ENCODE measurements at places on chromosomes 2 and 18.
A peak's percentile ranks its signal among the peaks of the same experiment; 100 is the strongest.

GRCh38 chr2:162330881-162331280 is 12.4 kb upstream of the IFIH1 start:
- DNase-seq, result no peak

GRCh38 chr2:74374509-74375205 is 5.5 kb downstream of the DCTN1 start:
- peak; percentile 65 for DNase-seq

- peak; percentile 18 for DNase-seq
These were observed 119.0 kb upstream of the ZFP36L2 start for GRCh38 chr2:43345391-43345813.

DNA sequence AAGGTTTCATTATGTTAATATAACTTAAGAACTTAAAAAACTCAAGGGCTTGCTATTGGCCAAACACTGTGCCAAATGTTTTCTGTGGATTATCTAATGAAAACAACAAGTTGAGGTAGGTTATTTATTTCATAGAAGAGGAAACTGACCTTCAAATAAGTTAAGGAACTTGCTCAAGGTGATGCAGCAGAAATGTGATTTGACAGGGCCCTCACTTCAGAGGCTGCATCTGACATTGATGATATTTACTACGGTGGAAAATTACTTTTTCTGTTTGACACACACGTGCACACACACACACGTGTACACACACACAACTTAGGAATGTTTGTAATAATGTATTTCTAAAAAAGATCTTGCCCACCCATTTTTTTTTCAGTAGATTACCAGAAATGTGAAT is 137.2 kb upstream of the CXCR4 start:
- DNase-seq, result no peak

- peak; percentile 29 for DNase-seq
These were observed 413.7 kb upstream of the RGPD4 start for GRCh38 chr2:107412981-107413380.

- no peak for DNase-seq
These were observed 30.3 kb downstream of the TNS1 start for GRCh38 chr2:217972490-217972889.

GRCh38 chr2:133532919-133533318 is 35.3 kb downstream of the NCKAP5 start:
- DNase-seq, result peak; percentile 47

GRCh38 chr2:205954707-205955106 is 131.3 kb downstream of the INO80D start:
- no peak for DNase-seq

DNA sequence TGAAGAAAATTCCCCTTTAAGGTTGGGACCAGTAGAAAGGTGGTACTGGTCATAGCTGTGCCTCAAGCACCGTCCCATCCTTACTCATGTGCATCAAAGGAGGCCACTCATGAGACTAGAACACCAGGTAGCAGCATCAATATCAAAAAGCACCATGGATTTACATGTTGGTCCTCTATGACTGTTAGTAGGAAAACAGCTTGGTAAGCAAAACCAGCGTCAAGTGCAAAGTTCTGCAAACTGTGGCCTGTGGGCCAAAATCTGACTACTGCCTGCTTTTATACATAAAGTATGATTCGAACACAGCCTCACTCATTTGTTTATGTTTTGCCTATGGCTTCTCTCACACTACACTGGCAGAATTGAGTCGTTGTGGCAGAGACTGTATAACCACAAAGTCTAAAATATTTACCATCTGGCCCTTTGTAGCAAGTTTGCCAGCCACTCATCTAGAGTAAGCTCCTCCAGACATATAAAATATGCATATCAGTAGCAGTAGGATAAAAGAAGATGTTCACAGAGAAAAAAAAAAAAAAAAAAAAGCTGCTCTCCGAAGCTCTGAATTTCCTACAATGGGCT is 119.7 kb upstream of the CTNNA2 start:
- DNase-seq, result no peak

GRCh38 chr2:135317375-135317774 is 213.6 kb downstream of the ZRANB3 start:
- DNase-seq, result no peak

DNA sequence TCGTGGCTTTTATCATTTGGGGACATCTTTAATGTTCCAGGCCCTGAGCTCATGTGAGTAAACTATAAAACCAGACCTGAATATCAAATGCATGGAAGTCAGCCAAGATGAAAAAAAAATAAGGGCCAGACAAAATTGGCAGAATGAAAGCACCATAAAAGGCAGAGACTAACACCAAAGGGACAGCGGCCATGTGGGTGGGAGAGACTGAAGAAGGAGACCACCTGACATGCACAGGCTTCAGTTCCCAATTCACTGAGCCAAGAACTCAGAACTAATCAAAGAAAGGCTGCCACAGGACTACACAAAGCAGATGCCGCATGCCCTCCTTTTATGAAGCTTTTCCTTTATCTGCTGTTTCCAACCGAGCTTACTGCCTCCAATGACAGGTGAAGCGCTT is 267.1 kb downstream of the RAD51AP2 start:
- no peak for DNase-seq

- no peak for DNase-seq
These were observed 776.1 kb upstream of the SOX11 start for GRCh38 chr2:4916094-4916493.

- no peak for DNase-seq
These were observed 87.9 kb downstream of the PXDN start for GRCh38 chr2:1656326-1656960.

GRCh38 chr18:45667056-45667736 is 51.9 kb downstream of the SLC14A2 start:
- no peak for DNase-seq

DNA sequence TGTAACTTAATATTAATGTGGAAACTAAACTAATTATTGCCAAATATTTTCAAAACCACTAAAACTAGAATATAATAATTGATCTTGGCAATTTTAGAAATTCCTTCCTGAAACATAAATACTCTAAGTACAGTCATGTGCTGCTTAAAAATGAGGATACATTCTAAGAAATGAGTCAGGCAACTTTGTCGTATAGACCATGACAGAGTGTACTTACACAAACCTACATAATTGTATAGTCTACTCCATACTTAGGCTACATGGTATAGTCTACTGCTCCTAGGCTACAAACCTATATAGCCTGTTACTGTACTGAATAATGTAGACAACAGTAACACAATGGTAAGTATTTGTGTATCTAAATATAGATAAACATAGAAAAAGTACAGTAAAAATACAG is 27.6 kb downstream of the FEZ2 start:
- DNase-seq, result no peak

GRCh38 chr2:9991221-9991620 is 39.7 kb downstream of the GRHL1 start:
- DNase-seq, result no peak

GRCh38 chr18:59148192-59148591 is 8.5 kb downstream of the SEC11C start:
- DNase-seq, result no peak

- DNase-seq, result no peak
These were observed 17.6 kb downstream of the TMEM177 start for GRCh38 chr2:119696494-119697030.

DNA sequence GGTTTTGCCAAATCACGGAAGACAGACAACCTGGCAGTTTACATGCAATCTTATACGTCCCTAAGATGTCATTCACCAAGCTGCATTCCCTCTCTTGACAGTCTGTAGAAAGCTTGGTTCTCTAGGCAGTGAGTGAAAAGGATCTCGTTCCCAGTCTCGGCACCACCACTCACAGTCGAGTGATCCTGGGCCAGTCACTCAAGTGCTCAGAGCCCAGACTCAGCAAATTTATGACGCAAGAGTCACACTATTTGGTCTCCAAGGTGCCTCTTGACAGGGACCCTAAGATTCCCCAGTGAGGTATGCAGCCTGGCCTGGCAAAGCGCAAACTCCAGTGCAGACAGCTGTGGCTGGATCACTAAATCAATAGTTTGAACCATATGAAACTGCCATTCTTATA is 77.9 kb downstream of the EIPR1 start:
- no peak for DNase-seq

GRCh38 chr2:50181212-50181611 is 850.7 kb downstream of the NRXN1 start:
- no peak for DNase-seq

- DNase-seq, result no peak
These were observed 29.9 kb downstream of the PTPN18 start for GRCh38 chr2:130385709-130386108.

- no peak for DNase-seq
These were observed 2.9 kb upstream of the C2orf72 start for GRCh38 chr2:231034291-231034882.

- no peak for DNase-seq
These were observed 135.7 kb downstream of the DIS3L2 start for GRCh38 chr2:232097260-232097659.

DNA sequence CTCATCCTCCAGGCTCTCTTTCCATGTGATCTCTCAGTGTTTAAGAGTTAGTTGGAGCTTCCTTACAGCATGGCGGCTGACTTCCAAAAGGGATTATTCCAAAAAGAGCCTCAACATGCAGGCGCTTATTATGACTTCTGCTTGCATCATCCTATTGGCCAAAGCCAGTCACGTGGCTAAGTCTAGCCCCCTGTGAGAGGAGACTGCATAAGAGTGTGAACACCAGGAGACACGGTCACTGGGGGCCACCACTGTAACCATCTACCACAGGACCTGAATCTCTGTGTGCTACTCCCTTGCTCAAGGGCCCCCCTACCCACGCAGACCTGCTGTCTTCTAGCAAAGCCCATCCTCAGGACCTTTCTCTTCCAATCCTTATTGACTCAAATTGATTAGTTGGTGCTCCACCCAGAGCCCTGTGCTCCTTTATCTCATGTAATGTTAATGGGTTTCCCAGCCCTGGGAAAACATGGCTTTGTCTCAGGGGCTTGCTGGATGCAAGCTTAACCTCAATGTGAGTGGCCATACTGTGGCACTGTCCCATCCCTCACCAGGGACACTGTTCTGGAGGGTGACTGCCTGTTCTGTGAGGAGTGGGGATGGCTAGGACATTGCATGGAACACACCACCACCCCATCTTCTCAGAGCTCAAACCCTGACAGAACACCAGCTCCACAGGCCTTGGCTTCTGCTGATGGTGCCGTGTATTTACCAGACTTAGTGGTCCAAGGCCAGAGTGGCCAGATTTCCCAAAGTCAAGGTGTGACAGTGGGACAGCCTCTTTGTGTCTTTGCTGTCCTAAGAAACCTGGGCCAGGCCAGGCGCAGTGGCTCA is 4.2 kb downstream of the IL1RN start:
- DNase-seq, result no peak

DNA sequence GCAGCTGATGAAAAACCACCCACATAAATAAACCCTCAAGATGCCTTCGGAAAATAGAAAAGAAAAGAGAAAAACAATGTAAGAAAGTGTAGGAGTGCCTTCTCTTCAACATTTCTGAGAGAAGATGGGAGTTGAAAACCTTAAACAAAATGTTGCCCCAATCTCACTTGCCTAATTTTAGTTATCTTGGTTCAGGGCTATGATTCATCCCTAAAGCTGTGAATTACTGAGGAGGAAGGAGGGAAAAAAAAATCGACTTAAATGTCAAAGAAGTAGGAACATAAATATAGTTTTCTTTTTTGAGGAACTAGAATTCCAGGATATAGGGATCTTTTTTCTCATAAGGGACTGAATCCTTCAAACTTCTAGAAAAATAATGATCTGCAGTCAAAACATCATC is 360.3 kb downstream of the TGIF1 start:
- DNase-seq, result no peak

- DNase-seq, result peak; percentile 49
These were observed 193.3 kb upstream of the AGAP1 start for GRCh38 chr2:235300368-235301201.

- no peak for DNase-seq
These were observed 65.8 kb upstream of the HS6ST1 start for GRCh38 chr2:128384446-128384845.

GRCh38 chr18:4351005-4351404 is 104.1 kb downstream of the DLGAP1 start:
- no peak for DNase-seq

DNA sequence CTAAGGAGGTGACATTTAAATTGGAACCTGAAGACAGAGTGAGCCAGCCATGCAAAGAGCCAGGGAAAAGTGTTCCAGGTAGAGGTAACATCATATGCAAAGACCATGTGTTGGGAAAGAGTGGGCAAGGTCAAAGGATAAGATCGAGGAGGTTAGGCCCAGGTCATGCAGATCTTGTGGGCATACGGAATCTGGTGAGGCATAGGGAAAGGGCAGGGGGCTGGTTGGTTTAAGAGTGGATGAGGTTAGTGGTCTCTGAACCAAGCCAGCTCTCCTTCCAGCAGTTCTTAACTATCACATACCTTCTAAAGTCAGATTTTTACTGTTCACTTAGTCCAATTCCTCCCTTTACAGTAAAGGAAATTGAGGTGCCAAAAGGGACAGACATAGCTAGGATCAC is 3.0 kb downstream of the ANKRD53 start:
- peak; percentile 0 for DNase-seq

- no peak for DNase-seq
These were observed 10.2 kb downstream of the ARID5A start for GRCh38 chr2:96546797-96547196.

GRCh38 chr2:42124011-42124785 is 45.0 kb upstream of the EML4 start:
- no peak for DNase-seq
